ENCODE measurements at places on chromosomes 1 and 21.

- H3K27me3 ChIP-seq, result no peaks in the 10 kb centered on the region
- H3K27ac ChIP-seq, result no peak overlapping the region
- no peaks in the 10 kb centered on the region for H3K36me3 ChIP-seq
- no peak for DNase-seq
- no peak overlapping the region for H3K4me3 ChIP-seq
- H3K4me1 ChIP-seq, result no peaks in the 10 kb centered on the region
Measured at GRCh38 chr1:218249338-218250140, 35.6 kb upstream of the RRP15 start.

DNA sequence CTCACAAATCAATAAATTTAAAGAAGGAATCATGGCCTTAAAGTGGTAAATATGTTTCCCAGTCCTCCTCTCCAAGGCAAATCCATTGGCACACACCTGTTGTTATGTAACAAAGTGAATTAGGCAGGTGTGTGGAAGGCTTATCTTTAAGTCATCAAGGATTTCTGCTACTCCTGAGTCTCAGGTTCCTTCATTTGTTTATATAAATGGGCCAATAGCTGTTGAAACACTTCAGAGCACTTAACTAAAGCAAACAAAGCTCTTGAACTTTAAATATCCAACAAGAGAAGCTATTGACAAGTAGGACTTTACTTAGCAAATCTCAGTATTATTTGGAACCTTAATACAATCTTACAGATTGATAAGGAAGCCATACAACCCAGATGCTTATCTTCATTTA, 99.3 kb upstream of the ESRRG start:
- H3K27me3 ChIP-seq, result no peaks in the 10 kb centered on the region
- no peaks in the 10 kb centered on the region for H3K4me1 ChIP-seq
- no peak overlapping the region for H3K4me3 ChIP-seq
- no peaks in the 10 kb centered on the region for H3K36me3 ChIP-seq

GRCh38 chr1:51070640-51071039, 31.4 kb upstream of the C1orf185 start:
- no peak for DNase-seq
- H3K27me3 ChIP-seq, result no peaks in the 10 kb centered on the region
- no peak overlapping the region for H3K27ac ChIP-seq
- H3K4me3 ChIP-seq, result no peak overlapping the region
- H3K4me1 ChIP-seq, result no peaks in the 10 kb centered on the region

DNA sequence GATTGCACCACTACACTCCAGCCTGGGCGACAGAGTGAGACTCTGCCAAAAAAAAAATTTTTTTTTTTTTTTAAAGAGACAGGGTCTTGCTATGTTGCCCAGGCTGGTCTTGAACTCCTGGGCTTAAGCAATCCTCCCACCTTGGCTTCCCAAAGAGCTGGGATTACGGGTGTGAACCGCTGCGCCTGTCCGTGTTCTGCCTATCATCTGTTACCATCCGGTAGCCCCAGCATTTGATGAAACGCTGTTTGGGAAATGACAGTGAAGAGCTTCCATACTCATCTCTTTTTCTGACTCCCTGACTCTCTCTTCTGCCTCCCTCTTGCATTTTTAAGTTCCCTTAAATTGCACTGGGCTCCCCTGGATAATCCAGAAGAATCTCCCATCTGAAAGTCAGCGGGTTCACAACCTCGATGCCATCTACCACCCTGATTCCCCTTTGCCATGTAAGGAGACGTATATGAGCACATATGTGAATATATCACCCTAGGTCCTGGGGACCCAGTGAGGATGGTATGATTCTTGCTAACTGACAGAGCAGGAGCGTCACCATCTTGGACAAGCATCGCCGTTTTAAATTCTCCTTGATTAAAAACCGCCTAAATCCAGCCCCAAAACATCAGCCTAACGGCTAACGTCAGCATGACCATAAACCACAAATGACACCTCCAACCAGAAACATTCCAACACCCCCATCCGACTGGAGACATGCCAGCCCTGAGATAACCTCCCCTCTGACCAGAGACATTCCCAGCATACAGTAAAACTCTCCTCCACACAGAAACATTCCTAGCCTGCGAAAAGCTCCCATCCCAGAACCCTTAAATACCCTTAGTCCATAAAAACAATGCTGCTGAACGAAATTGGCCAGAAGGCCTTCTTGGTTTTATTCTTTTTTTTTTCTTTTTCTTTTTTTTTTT, 12.4 kb downstream of the TNFRSF8 start:
- no peak overlapping the region for H3K27ac ChIP-seq
- H3K4me3 ChIP-seq, result no peak overlapping the region
- no peak for DNase-seq
- no peaks in the 10 kb centered on the region for H3K27me3 ChIP-seq

DNA sequence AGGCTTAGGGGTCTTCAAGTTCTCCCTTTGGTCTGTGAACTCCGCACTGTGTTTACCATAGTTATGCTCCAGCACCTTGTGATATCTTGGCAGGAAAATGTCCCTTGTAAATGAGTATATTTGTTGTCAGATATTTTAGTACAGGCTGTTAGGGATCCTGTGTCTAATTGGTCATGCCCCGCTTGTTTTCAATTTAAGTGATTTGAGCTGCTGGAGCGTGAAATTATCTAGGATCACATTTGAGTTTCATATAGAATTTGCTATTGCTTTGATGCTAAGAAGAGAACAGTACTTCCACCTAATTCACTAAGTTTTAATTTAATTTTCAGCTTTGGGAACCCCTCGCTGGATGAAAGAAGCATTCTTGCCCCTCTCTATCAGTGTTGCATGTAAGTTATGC, 15.4 kb upstream of the TOR3A start:
- no peaks in the 10 kb centered on the region for H3K4me1 ChIP-seq
- H3K27ac ChIP-seq, result no peak overlapping the region
- H3K27me3 ChIP-seq, result no peaks in the 10 kb centered on the region
- peaks cover 16% of the 10 kb centered on the region for H3K36me3 ChIP-seq

DNA sequence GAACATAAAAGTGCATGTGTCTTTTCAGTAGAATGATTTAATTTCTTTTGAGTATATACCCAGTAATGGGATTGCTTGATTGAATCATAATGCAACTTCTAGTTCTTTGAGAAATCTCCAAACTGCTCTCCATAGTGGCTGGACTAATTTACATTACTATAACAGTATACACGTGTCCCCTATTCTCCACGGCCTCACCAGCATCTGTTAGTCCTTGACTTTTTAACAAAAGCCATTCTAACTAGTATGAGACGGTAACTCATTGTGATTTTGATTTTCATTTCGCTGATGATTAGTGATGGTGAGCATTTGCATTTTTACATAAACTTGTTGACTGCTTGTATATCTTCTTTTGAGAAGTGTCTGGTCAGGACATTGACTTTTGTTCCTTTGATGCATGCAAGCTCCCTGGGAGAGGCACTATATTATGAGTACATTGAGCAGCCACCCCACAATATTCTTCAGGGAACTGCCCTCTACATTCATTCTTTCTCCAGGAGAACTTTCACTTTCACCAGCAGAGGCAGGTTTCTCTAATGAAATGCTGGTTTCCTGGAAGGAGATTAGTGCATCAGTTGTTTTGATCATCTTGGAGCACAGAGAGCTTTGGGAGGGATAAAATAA, 51.9 kb upstream of the LPGAT1 start:
- no peak for DNase-seq
- no peaks in the 10 kb centered on the region for H3K4me1 ChIP-seq
- no peaks in the 10 kb centered on the region for H3K27me3 ChIP-seq
- H3K27ac ChIP-seq, result no peak overlapping the region

- H3K36me3 ChIP-seq, result no peaks in the 10 kb centered on the region
- DNase-seq, result no peak
- H3K27ac ChIP-seq, result no peak overlapping the region
- no peaks in the 10 kb centered on the region for H3K27me3 ChIP-seq
- H3K4me3 ChIP-seq, result no peak overlapping the region
Measured at GRCh38 chr1:237759377-237759776, 131.3 kb downstream of the ZP4 start.

GRCh38 chr1:233121947-233122559, 171.6 kb downstream of the NTPCR start:
- H3K4me1 ChIP-seq, result no peaks in the 10 kb centered on the region
- no peak overlapping the region for H3K4me3 ChIP-seq
- no peak overlapping the region for H3K27ac ChIP-seq
- no peaks in the 10 kb centered on the region for H3K27me3 ChIP-seq
- no peak for DNase-seq

GRCh38 chr1:88216441-88216840, 467.6 kb upstream of the PKN2 start:
- H3K4me1 ChIP-seq, result no peaks in the 10 kb centered on the region
- no peak overlapping the region for H3K4me3 ChIP-seq
- H3K27me3 ChIP-seq, result no peaks in the 10 kb centered on the region
- no peak overlapping the region for H3K27ac ChIP-seq

GRCh38 chr1:185139246-185139645, 17.5 kb downstream of the TRMT1L start:
- H3K27me3 ChIP-seq, result no peaks in the 10 kb centered on the region
- no peak overlapping the region for H3K4me3 ChIP-seq
- H3K27ac ChIP-seq, result no peak overlapping the region
- H3K4me1 ChIP-seq, result no peaks in the 10 kb centered on the region
- H3K36me3 ChIP-seq, result peaks cover 19% of the 10 kb centered on the region

DNA sequence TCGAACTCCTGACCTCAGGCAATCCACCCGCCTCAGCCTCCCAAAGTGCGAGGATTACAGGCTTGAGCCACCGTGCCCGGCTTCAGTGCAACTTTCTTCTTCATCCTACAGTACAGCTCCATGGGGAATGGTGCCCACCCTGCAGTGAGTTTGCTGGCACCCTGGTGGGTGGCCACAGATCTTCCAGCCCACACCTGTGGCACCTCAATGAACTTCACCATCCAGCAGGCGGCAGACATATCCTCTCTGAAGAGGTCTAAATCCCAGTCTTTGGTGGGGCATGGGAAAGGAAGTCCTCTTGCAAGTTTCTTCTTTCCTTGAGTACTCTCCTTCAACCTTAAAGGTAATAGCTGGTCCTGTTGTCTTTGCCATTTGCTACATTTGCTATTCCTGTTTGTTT, 18.1 kb upstream of the ZBTB8A start:
- H3K27ac ChIP-seq, result no peak overlapping the region
- no peaks in the 10 kb centered on the region for H3K4me1 ChIP-seq
- no peak overlapping the region for H3K4me3 ChIP-seq
- no peak for DNase-seq
- H3K36me3 ChIP-seq, result no peaks in the 10 kb centered on the region

DNA sequence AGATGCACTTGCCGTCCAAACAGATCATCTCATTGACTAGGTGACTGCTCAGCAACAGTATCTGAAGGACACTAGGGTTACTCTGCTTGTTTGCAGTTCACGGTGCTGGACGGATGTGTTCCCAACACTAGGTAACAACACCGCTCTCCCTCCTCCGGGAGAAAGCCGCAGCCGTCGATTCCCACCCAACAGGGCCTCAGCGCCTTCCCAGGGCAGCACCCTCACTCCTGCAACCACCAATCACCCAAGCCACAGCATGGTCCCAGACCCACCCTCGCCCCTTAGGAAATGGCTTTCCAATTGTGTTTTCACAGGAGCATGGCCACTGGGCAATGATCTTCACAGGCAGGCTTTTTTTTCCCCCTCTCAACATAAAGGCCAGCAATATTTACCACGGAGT, 779 bp downstream of the TLR5 start:
- no peak overlapping the region for H3K27ac ChIP-seq
- no peaks in the 10 kb centered on the region for H3K27me3 ChIP-seq
- peaks cover 14% of the 10 kb centered on the region for H3K4me1 ChIP-seq
- H3K36me3 ChIP-seq, result no peaks in the 10 kb centered on the region
- peak overlapping the region; percentile 79 for H3K4me3 ChIP-seq

DNA sequence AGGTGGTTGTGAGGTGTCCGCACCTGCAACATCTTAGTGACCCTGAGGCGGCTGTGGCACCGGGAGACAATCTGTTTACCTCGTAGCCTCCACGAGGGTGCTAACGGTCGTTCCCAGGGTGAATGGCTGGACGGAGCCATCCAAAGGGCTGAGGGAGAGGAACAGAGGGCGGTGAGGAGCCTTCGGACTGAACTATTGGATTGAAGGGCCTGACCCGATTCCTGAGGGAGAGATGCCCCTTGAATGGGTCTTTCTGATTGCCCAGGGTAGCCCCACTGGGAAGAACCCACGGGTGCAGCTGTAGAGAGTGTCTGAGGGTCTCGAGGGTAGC, 2.3 kb downstream of the NR5A2 start:
- peaks cover 2% of the 10 kb centered on the region for H3K4me1 ChIP-seq
- H3K27me3 ChIP-seq, result peaks cover 8% of the 10 kb centered on the region
- H3K36me3 ChIP-seq, result no peaks in the 10 kb centered on the region

- no peaks in the 10 kb centered on the region for H3K36me3 ChIP-seq
- H3K27me3 ChIP-seq, result no peaks in the 10 kb centered on the region
- no peak overlapping the region for H3K27ac ChIP-seq
- H3K4me1 ChIP-seq, result no peaks in the 10 kb centered on the region
- DNase-seq, result no peak
Measured at GRCh38 chr1:6037338-6037762, 8.3 kb upstream of the KCNAB2 start.

- DNase-seq, result no peak
- H3K27ac ChIP-seq, result peak overlapping the region; percentile 60
- no peak overlapping the region for H3K4me3 ChIP-seq
- H3K4me1 ChIP-seq, result peaks cover 30% of the 10 kb centered on the region
Measured at GRCh38 chr21:33433425-33434114, 30.4 kb downstream of the IFNGR2 start.

GRCh38 chr1:237154157-237154556, 112.2 kb downstream of the RYR2 start:
- no peaks in the 10 kb centered on the region for H3K27me3 ChIP-seq
- DNase-seq, result no peak
- no peaks in the 10 kb centered on the region for H3K36me3 ChIP-seq
- H3K27ac ChIP-seq, result no peak overlapping the region
- H3K4me1 ChIP-seq, result peaks cover 2% of the 10 kb centered on the region

- no peak for DNase-seq
- H3K27me3 ChIP-seq, result no peaks in the 10 kb centered on the region
- no peak overlapping the region for H3K4me3 ChIP-seq
- H3K4me1 ChIP-seq, result no peaks in the 10 kb centered on the region
- H3K36me3 ChIP-seq, result no peaks in the 10 kb centered on the region
Measured at GRCh38 chr1:236407059-236407458, 13.0 kb downstream of the EDARADD start.

GRCh38 chr1:54970901-54971300, 9.5 kb upstream of the TMEM61 start:
- no peak overlapping the region for H3K27ac ChIP-seq
- no peak for DNase-seq
- H3K27me3 ChIP-seq, result no peaks in the 10 kb centered on the region
- no peak overlapping the region for H3K4me3 ChIP-seq
